ENCODE measurements at places on chromosomes 1 and 21.

GRCh38 chr1:177106614-177107365, 57.7 kb downstream of the ASTN1 start:
- no peak for DNase-seq

- DNase-seq = no peak
Measured at GRCh38 chr1:104266612-104267011, 516.9 kb downstream of the AMY1C start.

DNA sequence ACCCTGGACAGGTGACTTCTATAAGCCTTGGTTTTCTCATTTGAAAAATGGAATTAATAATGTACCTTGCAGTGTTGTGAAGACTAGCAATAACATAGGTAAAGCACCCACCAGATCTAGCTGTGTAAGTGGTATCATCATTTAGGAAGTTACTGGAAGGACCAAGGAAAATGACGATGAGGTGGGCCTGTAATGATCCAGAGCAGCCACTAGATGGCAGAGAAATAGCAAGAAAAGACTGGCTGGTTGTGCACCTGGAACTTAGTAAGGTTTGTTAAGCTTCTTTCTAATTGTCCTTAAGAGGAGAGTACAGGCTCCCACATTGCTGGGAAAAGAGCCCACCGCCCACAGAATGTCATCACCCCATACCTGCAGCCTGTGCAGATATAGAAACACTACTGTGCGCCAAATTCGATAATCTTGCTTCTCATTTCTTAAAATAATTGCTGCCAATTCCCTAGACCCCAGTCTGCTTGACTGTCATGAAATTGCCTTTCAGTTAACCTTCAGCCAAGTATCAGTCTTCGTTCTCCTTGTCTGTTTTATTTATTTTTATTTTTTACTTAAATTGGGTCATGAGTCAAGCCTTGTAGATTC, 37.2 kb downstream of the WNT4 start:
- DNase-seq = peak; percentile 37

GRCh38 chr1:158035014-158035413, 41.6 kb downstream of the KIRREL1 start:
- DNase-seq = no peak

GRCh38 chr1:180425952-180426351, 76.4 kb downstream of the ACBD6 start:
- DNase-seq = no peak

Measured in CD4-positive, alpha-beta T cell treated with Interleukin-15 for 1 hour (primary cell).